ENCODE measurements at places on chromosomes 11 and 22. TPM values are rescaled to one million over a fixed set of nuclear protein-coding genes. Genes with fewer than 3 reads are reported as not detected.

The HBB gene
- total RNA-seq: not detected

The UBQLN3 gene
- not detected for total RNA-seq

The YPEL1 gene
- total RNA-seq: 1.0 TPM

The FKBP2 gene
- total RNA-seq: 57.5 TPM

The DBX1 gene
- not detected for total RNA-seq

The NXPE2 gene
- total RNA-seq: 0.05 TPM

DNA sequence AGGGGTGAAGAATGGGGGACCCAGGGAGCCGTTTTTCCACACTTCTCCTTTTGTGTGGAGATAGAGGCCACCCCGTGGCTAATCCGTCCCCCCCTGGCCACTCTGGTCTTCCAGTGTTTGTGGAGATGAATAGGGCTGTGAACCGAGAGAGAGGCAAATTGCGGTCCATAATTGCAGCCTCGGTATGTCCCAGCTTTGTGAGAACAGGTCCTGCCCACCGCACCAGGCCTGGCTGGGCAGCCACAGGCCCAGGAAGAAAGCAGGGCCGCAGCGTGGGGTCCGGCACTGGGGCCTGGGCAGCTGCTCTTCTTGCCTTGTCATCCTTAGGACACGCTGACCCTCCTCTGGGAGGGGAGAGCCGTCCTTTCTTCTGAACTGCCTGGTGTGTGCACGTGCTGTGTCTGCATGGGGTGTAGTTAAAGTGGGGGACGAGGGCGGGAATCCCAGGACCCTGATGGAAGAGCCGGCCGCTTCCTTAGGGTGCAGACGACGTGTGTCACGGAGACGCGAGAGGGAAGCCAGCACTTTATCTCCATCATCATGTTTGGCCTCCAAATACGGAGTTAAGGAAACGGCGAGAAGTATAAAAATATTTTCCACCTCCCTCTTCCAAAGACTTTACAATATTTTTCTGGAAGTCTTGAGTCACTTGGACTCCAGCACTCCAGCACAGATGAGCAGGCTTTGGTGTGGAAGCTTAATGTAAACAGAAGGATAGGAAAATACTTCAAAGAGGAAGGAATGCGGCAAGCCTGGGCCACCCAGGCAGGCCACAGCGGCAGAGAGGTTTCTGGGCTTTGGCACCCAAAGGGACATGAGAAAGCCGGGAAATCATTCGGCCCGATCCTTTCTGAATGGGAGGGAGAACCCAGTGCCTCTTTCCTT, 1248.4 kb downstream of the BRD1 start:
- DNase-seq: no peak

DNA sequence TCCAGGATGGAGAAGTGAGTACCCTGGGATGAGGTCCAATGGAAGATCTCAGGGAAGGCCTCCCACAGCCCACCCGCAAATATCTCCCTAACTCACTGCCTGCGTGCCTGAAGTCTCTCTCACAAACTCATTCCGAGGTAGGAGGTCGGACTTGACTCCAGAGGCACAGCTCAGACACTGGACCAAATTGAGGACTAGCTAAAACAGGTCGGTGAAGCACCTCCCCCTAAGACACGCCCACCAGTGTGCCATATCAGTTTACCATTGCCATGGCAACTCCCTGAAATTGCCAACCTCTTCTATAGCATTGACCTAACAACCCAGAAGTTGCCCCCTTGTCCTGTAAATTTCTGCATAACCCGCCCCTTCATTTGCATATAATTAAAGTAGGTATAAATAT, 17.5 kb downstream of the RPL3 start:
- no peak for DNase-seq

DNA sequence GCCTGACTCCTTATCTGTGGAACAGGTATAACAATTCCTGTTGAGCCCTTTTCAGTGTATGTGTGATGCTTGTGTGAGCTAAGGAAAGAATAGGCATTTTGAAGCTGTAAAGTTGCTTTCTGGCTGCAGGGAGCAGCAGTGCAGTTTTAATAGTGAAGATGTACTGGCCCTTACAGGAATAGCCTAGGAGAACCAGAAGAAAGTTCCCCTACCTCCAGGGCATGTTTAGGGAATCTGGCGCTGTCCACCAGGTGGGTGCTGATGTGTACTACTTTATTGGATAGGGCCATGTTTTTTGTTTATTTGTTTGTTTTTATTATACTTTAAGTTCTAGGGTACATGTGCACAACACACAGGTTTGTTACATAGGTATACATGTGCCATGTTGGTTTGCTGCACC, 11.5 kb downstream of the BMAL1 start:
- DNase-seq: peak; percentile 42

DNA sequence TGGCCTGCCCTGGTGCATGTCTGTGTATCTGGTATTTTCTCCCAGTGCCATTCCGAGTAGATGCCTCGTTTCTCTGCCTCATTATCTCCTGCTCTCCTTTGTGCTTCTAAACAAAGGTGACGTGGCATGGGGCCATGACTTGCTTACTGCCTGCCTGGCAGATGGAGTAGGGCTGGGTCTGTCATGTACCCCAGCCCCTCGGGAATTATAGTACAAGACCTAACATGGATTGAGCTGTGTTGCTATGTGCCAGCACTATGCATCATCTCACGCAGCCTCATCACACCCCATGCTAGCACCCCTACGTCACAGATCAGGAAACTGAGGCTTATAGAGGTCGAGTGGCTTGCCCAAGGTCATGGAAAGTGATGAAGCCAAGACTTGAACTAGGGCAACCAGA, 88.1 kb downstream of the GALNT18 start:
- DNase-seq: no peak

- DNase-seq: no peak
These were observed 637 bp upstream of the ZBTB16 start for GRCh38 chr11:114058871-114059277.

DNA sequence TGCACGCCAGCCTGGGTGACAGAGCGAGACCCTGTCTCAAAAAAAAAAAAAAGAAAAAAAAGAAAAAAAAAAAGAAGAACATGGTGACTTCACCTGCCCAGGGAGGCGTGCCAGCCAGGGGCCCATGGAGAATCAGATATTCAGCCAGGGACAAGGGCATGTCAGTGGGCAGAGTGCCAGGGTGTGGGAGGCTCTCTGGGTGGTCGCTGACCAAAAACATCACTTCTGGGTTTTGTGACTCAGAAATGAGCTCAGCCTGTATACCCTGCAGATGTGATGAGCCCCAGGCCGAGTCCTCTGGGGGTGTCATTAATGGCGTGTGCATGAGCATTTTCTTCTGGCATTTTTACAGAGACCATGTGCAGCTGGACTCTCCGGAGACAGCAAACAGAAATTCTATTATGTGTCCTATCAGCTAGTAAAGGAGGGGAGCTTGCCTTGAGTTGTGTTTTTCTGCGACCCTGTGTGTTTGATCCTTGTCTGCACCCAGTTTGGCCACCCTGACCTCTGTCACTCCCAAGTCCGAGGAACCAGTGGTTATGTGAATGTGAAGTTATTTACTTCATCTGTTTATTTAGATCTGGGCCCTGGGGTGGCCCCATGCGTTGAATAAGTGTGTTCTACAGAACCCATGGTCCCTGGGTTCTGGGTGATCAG, 53.6 kb downstream of the BCR start:
- no peak for DNase-seq

GRCh38 chr22:50141891-50142363, 28.6 kb upstream of the PANX2 start:
- no peak for DNase-seq

GRCh38 chr22:46367707-46368191, 32.2 kb downstream of the TRMU start:
- no peak for DNase-seq

DNA sequence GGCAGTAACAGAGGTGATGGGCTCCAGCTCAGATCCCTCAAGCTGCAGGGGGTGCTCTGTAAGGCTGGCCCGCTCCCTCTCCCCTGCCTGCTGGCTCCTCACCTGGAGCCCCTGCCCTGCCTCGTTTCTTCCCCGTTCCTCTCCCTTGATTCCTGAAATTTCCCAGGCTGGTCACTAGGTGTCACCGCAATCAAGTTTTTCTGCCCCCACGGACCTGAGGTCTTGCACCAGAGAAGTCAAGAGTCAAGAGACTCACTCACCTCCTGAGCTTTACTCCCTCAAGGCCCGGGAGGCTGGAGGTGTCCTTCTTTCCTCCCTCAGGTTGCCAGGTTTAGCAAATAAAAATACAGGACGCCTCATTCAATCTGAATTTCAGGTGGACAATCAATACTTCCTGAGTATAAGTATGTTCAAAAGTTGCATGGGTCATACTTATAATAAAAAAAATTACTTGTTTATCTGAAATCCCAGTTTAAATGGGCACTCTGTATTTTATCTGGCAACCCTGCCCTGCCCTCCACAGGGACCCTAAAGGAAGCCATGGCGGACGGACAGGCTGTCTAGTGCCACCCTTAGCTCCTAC, 69.2 kb downstream of the SCUBE1 start:
- peak; percentile 43 for DNase-seq

- DNase-seq: no peak
These were observed 4.4 kb downstream of the TRIOBP start for GRCh38 chr22:37701141-37701786.

GRCh38 chr22:29054251-29054767, 7.3 kb downstream of the C22orf31 start:
- DNase-seq: no peak

GRCh38 chr22:26416670-26417276, 12.3 kb upstream of the ASPHD2 start:
- DNase-seq: peak; percentile 67

- peak; percentile 97 for DNase-seq
These were observed 35.6 kb downstream of the AMPD3 start for GRCh38 chr11:10490398-10491241.

GRCh38 chr11:119363851-119364590, 17.5 kb downstream of the USP2 start:
- no peak for DNase-seq

Measured in renal cortical epithelial cell (primary cell).